ENCODE measurements at places on chromosomes 3 and 15. TPM values are rescaled to one million over a fixed set of nuclear protein-coding genes. Genes with fewer than 3 reads are reported as not detected.

- DNase-seq = no peak
These were observed 314 bp upstream of the TMED3 start for GRCh38 chr15:79310612-79310984.

Gene ELL3
- 3.6 TPM for total RNA-seq

Gene PRSS50
- not detected for total RNA-seq

Gene SLC7A14
- 0.29 TPM for total RNA-seq

GRCh38 chr3:87771337-87772192 is 287.2 kb downstream of the CGGBP1 start:
- DNase-seq = no peak

- DNase-seq = no peak
These were observed 119.4 kb downstream of the GADL1 start for GRCh38 chr3:30775040-30775439.

Measured in osteoblast (primary cell).